ENCODE measurements at places on chromosomes 7 and 10. TPM values are rescaled to one million over a fixed set of nuclear protein-coding genes. Genes with fewer than 3 reads are reported as not detected.

DNA sequence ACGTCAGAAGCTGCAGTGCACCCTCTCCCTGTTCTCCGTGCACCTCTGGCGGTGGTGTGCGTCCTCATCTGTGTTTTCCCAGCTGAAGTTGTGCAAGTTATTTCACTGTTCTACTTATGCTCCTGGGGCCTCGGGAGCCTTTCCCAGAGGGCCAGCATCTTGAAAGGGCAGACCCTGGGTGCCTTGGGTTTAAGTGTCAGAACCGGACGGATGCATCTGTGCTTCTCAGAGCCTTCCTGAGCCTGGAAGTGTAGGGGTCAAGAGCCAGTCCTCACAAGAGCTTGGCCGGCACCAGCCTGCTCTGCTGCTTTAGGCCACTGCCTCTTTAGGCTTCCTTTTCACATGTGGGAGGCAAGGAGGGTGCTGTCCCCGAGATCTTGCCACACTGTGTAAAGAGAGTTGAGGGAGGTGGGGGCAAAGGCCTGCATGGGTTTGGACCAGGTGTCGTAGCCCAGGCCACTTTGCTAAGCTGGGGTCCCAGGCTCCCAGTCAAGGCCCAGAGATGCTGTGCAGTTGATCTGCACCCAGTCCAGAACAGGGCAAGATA is 128.9 kb upstream of the NPS start:
- peaks cover 17% of the 10 kb centered on the region for H3K36me3 ChIP-seq
- no peak overlapping the region for H3K27ac ChIP-seq
- H3K27me3 ChIP-seq: no peaks in the 10 kb centered on the region

The FGL2 gene
- 1.9 TPM for total RNA-seq

DNA sequence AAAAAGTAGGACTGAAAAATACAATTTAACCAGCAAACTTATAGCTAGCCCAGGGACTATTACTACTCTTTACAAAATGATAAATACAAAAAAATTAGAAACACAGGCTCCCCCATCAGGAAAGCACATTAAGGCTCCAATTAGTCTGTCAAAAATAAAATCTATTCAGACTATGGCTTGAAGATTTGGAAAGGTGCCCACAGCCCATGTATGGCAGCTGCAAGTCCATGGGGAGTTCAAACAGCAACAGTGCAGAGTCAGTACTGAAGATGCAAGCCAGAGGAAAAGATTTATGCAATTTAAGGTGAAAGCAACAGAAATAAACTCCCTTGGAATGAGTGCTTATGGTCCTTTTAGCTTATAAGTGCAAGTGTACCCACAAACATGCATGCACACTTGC is 29.7 kb downstream of the IMMP2L start:
- no peak overlapping the region for H3K27ac ChIP-seq
- H3K36me3 ChIP-seq: peaks cover under 1% of the 10 kb centered on the region
- no peak overlapping the region for H3K4me3 ChIP-seq
- DNase-seq: no peak
- H3K4me1 ChIP-seq: peaks cover 15% of the 10 kb centered on the region

DNA sequence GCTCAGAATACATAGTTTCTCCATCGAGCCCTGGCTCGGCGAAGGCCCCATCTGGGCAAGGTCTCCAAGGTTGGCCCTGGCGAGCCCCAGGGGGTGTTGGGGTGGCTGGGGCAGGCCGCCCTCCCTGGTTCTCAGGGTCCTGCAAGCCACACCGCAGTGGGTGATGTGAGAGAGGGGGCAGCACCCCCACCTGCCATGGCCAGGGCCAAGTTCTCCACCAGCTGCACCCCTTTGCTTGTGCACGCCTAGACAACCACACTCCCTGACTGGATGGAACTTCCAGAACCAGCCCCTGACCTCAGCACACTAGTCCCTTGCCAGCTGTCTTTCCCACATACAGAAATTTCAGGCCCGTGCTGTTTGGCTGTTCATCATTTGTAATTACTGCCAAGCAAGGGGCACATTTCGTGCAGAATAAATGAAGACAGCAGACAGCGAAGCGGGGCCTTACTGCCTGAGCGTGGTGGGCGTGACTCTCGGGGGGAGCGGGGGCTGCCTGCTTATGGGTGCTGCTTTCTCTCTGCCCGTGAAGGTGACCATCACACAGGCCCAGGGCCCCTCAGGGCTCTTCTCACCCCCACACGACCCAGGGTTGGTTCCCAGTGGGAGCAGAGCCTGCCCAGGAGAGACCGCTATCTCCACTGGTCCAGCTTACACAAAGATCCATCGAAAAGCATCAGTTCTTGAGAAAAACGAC is 85.9 kb downstream of the ADARB2 start:
- no peaks in the 10 kb centered on the region for H3K4me1 ChIP-seq
- DNase-seq: peak; percentile 67
- no peak overlapping the region for H3K4me3 ChIP-seq
- peaks cover 26% of the 10 kb centered on the region for H3K27me3 ChIP-seq
- H3K36me3 ChIP-seq: no peaks in the 10 kb centered on the region

DNA sequence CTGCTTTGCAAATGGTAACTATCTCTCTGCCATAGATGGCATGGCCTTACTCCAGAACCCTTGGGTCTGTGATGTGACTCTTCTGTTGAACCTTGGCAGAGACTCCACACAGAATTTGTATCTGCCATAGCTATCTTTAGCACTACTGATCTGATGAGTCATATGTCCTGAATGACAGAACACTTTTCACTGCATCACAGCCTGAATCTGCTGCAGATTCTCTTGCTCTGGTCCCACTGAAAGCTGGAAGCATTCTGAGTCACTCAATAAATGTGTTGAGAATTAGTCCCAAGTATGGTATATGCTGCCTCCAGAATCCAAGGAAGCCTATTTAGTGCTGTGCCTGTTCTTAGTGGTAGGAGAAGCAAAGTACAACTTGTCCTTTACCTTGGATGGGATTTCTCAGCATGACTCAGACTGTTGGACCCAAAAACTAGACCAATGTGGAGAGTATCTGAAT is 39.5 kb upstream of the ANKRD1 start:
- no peaks in the 10 kb centered on the region for H3K36me3 ChIP-seq
- H3K4me3 ChIP-seq: no peak overlapping the region
- H3K27me3 ChIP-seq: peaks cover 11% of the 10 kb centered on the region
- DNase-seq: no peak
- no peak overlapping the region for H3K27ac ChIP-seq

All from type B pancreatic cell (in vitro differentiated cells).